ENCODE measurements at places on chromosomes 2 and 18.

- DNase-seq, result no peak
These were observed 57.2 kb upstream of the PXDN start for GRCh38 chr2:1801541-1801940.

DNA sequence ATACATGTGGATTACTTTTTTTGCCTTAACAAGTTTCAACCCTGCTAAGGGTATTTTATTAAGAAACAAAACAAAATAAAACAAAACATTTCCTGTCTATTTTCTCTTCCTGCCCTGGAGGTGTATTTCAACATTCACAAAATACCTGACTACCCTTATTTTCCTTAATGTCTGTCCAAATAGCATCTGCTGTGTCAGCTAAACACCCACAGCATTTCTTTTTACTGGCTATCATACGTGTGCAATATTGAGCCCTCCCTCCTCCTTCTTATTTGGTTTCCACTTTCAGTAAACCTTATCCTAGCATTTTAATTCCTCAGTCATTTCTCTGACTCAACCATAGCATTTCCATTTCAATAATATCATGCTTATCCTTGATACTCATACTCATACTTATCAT lies 1420.0 kb upstream of the ZEB2 start:
- DNase-seq, result no peak

DNA sequence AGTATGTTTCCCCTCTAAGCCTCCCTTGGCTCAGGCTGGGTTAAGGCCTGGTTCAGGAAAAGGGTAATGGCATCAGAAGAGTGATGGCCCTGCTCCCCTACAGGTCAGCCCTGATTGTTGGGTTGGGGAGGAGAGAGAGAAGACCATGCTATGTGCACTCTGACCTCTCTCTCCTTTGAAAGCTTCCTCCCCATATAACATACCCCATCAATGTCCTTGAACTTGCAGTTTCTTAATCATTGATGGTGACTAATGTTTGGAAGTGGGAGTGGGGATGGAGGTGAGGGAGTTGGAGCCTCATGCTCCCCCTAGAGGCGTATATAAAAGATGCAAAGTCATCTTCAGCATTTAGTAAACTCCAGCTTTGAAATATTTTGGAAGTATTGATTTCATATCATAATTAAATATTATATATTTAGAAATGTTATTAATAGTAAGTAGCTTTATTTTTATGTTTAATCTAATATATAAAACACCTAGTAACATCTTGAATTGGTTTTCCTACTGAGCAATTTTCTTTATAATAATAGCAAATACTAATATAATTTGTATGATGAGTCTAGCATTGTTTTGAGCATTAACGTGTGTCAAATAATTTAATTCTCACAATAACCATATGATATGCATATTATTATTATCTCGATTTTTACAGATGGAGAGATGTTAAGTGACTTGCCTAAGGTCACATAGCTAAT lies 8.8 kb downstream of the PLCL1 start:
- no peak for DNase-seq

GRCh38 chr2:141899740-141900139 lies 231.1 kb downstream of the LRP1B start:
- DNase-seq, result no peak

- DNase-seq, result peak; percentile 51
These were observed 543.0 kb downstream of the TNS1 start for GRCh38 chr2:217459680-217460405.

- no peak for DNase-seq
These were observed 209.1 kb downstream of the RAD51AP2 start for GRCh38 chr2:17309181-17309580.

DNA sequence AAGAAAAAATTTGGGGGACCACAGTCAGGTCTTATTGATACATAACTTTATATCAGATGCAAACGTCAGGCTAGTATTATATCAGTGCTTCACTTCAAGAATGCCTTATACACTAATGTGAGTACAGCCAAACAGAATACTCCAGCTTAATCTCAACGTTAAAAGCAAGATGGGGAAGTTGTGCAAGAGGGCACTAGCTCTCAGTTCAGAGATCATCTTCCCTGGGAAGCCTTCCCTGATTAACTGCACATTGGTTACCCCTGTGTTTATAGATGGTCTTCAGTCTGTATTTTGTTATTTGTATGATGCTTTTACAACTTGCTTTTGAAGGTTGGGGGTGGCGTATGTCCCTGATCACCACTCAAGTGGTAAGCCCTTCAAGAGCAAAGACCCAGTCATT lies 11.4 kb downstream of the EPAS1 start:
- no peak for DNase-seq

- no peak for DNase-seq
These were observed 55.6 kb downstream of the GREB1 start for GRCh38 chr2:11589316-11589940.

- no peak for DNase-seq
These were observed 15.5 kb downstream of the EMX1 start for GRCh38 chr2:72932805-72933204.

DNA sequence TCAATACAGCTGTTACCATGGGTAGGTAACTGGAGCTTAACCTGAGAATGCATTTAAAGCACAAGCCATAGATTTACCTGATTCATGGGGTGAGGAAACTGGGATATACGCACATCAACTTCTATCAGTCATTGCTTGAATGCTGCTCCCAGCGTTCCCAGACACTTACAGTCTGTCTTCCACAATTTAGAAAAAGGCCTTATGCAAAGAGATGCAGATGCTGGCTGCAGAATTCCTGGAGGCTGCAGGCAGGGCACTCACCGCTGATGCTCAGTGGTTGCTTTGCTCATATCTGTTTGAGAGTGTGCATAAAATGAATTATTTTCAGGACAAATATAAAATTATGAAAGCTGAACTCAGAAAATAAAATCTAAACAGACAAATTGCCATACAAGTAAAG lies 950.7 kb upstream of the PIK3C3 start:
- DNase-seq, result no peak

DNA sequence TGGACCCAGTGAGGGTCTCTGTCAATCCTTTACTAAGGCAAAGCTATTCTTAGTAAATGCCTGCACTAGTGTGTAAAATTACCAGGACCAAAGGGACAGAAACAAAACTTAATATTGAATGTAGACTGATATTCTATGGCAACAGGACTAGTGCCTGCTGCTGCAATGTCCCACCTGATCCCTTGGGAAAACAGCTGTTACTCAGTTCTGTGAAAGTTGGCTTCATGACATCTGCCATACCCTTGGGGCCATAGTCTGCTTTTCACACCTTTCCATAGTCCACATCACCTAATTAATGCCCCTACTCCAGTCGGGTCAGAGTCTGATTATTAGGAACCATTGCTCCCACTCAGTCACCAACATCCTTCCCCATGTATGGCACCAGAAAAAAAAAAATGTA lies 14.5 kb downstream of the DNAJC27 start:
- no peak for DNase-seq

DNA sequence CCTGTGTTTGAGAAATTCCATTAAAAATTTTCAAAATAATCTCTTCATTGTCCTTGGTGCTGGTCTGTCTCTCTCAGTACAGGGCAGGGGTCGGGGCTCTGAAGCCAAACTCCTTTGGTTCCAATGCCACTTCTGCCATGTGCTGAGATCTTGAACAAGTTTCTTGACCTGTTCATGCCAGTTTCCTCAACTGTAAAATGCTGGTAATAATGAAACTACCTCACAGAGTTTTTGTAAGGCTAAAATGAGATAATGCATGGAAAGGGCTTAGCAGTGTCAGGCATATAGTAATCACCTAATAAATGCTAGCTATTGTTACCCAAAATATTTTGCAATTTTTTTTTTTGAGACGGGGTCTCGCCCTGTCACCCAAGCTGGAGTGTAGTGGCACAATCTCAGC lies 16.9 kb upstream of the MREG start:
- no peak for DNase-seq

- DNase-seq, result peak; percentile 27
These were observed 31.1 kb upstream of the GMCL1 start for GRCh38 chr2:69798290-69798908.

GRCh38 chr2:37527361-37527760 lies 144.1 kb downstream of the CDC42EP3 start:
- DNase-seq, result no peak

GRCh38 chr2:38797250-38797676 lies 19.3 kb downstream of the GEMIN6 start:
- no peak for DNase-seq

DNA sequence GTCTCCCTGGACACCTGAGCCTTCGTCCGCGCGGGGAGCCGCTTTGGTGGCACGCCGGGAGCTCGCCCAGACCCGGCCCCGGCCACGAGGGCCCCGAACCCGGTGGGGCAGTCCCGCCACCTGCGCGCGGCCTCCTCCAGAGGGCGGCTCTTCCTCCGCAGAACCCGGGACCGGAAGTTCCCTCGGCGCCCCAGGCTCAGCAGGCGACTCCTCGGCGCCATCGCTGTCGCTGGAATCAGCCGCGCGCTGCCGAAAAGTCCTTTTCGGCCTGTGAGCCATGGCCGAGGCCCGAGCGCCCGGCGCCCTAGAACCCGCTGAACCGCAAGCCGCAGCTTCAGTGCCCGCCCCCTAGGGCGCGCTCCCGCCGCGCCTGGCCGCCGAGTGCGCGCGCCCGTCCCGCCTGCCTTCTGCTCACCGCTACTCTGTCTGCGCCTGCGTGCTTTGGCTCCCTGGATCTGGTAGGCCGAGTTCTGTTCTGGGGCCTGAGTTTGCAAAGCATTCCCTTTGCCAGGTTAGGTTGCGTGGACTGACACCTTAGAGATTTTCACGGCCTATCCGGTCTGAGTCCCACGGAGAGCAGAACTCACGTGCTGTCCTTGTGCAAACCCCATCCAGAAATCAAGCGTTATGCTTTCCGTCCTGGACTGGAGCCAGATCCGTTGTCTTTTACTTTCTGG lies at the start of gene GCFC2:
Gene GCFC2, minus strand, starts transcription at position 339 of the 677 bp plus-strand sequence. Its CDS starts 60 bp downstream, at position 279.
- peak; percentile 77 for DNase-seq

DNA sequence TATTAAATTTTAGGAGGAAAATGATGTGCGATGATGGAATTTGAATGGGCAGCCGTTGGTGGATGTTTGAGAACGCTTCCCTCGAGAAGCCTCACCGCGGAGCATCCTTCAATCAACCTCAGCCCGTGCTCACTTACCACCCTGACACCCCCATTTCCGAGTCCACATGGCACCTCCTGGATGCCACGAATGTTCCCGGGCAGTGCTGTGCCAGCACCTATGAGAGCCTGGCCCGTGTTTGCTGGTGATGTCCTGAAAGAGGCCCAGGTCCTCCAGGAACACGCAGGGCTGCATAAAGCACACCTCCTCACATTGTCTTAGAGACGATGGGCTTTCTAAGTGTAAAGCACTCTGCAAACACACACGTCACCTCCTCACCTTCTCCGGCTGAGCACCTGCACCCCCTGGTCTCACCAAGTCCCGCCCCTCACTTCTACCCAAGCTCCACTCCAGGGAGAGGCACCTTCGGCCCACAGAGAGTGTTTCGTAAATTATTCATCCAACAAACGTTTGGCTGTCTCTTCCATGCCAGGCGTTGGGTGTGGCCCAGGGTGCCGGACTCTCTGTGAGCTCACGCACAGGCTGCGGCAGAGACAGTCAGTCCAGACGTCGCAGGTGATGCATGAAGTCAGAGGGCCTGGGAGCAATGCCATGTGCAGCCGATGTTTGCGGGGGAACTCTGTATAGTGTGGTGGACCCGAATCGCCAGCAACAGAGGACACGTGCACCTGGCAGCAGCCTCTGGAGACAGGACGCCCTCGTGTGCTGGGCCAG lies 150.0 kb downstream of the TPO start:
- DNase-seq, result no peak

- DNase-seq, result no peak
These were observed 17.8 kb downstream of the CTAGE1 start for GRCh38 chr18:22399949-22400348.

GRCh38 chr2:225122583-225123486 lies 80.6 kb upstream of the DOCK10 start:
- no peak for DNase-seq

DNA sequence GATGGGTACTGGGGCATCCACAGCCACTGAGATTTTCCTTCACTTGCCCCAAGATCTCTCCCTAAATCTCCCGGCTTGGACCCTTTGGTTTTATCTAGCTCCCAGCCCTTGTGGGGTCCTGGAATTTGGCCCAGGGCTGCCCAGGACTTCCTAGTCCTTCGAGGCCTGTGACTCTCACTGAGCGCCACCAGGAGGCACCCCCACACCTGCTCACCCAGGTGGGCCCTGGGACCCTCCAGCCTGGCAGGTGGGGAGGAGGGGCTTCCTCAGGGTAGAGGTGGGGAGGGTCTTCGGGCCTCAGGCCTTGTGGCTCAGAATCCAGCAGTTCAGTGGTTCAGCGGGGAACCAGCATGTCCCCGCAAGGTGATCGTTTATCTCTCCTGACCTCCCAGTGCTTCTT lies 11.9 kb upstream of the PRSS56 start:
- DNase-seq, result no peak

- DNase-seq, result no peak
These were observed 85.9 kb downstream of the USP40 start for GRCh38 chr2:233480490-233481202.

DNA sequence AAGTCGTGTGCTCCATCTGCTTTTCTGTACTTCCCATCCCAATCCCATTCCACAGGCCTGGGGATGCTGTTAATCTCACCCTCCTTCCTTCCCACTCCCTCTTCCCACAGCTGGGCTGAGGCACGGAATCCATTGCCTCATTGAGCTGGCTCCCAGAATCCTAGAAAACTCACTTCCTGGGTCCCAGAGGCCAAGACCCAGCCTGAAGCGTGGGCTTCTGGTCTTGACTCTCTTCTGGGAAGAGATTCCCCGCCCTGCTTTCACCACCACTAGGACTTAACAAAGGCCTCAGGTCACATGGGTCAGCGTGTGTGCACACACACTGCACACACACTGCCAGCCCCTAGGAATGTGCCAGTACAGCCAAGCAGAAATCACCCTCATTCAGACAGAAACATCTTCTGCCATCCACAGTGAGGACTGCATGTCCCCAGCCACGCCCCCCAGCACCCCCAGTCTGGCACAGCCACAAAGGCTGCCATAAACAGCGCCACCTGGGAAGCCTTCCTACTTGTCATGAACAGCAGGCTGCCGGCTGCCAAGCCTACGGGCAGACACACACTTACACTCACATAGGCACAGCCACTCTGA lies 165.8 kb downstream of the TNS1 start:
- DNase-seq, result no peak

- peak; percentile 71 for DNase-seq
These were observed 479.7 kb downstream of the PARD3B start for GRCh38 chr2:205024822-205025518.

GRCh38 chr2:236627193-236627592 lies 57.6 kb downstream of the ACKR3 start:
- DNase-seq, result no peak

- DNase-seq, result no peak
These were observed 52.0 kb downstream of the PHLPP1 start for GRCh38 chr18:62767321-62767720.

DNA sequence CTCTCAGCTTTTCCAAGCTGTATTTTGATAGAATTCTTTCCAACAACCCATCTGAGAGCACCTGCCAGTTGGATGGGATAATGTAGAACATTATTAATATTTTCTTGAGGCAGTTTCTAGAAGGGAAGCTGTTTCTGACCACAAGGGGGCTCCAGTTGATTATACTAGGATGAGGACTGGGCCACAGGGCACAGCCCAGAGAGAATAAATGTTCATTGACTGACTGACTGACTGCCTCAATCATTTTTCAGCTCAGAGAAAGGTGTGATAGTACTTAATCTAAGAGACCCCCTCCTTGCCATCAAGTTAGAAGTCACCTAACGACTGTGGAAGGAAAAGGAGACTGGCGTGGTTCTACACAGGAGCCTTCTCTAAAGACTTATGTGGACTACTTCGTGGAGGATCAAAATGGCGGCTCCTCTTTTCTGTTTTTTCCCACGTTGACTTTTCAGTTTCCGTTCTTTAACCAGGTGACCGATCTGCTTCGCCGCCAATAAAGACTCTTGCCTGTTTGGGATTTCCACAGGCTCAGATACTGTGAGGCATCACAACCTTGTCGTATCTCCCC lies 31.9 kb upstream of the CREG2 start:
- no peak for DNase-seq

- no peak for DNase-seq
These were observed 79.0 kb upstream of the ID2 start for GRCh38 chr2:8602809-8603208.

Measured in fibroblast of skin of left quadriceps (primary cell).